Activated CD4-positive, alpha-beta T cell treated with anti-CD3 and anti-CD28 coated beads, Interleukin-2, amount 10 ng/mL, durations not matched to agents 7 days and 5 days (primary cell): ENCODE measurements at places on chromosomes 4 and X. TPM values are rescaled to one million over a fixed set of nuclear protein-coding genes. Genes with fewer than 3 reads are reported as not detected.

- DNase-seq = no peak
Measured at GRCh38 chr4:101807351-101807750, 16.8 kb downstream of the BANK1 start.

- peak; percentile 32 for DNase-seq
Measured at GRCh38 chrX:135931644-135932487, 38.4 kb downstream of the SAGE1 start.

- DNase-seq = no peak
Measured at GRCh38 chr4:72679666-72680065, 110.6 kb upstream of the ADAMTS3 start.

DNA sequence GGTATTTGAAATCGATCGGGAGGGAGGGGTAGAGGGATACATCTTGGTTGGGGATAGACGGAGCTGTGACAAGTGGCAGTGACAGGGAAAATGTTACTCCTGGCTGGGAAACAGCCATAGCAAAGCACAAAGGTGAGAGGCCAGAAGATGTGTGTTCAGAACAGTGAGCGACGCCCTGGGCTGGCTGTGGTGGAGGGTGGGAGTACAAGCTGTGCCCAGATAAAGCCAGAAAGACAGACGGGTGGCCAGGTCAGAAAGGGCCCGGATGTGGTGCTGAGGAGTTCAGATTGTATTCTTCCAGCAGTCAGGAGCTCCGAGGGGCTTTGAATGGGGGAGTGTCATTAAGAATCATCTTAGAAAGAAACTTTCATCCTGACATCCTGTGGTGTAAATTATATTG is 27.9 kb downstream of the CCDC149 start:
- DNase-seq = no peak

DNA sequence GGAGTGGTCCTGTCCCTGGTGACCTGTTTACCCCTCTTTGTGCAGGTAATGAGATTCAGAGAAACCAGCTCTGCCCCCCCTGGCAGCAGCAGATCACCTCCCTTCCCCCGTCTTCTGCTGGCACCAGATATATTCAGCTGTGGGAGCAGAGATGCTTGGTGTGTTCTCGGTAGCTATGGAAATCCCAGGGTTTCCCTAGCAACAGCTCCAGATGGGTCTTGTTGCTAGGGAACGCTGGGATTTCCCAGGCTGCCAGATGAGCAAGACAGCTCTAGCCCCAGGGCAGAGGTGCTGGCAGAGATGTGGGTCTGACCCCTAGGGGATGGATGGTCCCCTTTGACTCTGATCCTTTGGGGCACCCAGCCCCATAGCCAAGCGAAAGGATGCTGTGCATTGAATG is 20.2 kb downstream of the CETN2 start:
- DNase-seq = no peak

The CDS1 gene
- not detected for total RNA-seq

The SLC2A9 gene
- 2.0 TPM for total RNA-seq
